ENCODE measurements at places on chromosomes 2 and 18.

DNA sequence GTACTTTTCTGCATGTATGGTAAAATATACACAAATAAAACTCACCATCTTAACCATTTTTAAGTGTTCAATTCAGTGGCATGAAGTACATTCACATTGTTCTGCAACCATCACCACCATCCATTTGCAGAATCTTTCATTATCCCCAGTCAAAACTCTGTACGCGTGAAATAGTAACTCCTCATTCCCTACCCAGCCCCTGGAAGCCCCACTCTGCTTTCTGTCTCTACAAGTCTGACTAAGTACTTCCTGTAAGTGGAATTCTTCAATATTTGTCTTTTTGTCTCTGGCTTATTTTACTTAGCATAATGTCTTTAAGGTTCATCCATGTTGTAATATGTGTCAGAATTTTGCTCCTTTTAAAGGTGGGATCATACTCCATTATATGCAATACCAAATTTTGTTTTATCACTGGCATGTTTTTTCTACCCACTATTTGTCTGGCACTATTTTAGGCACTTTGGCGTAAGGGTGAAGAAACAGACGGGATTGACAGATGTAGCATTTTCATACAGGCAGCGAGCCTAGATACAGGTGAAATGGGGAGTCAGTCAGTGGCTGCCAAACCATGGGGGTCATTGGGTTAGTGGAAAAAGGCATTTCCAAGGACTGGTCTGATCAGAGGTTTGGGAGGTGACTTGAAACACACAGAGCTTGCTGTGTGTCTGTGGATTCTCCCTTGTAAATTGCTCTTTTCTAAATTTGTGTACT, 163.2 kb upstream of the MYCN start:
- no peak for DNase-seq

- DNase-seq = no peak
Observed at GRCh38 chr2:159129824-159130223, 156.7 kb downstream of the WDSUB1 start.

GRCh38 chr2:9805435-9806297, 37.6 kb upstream of the TAF1B start:
- DNase-seq = no peak

GRCh38 chr18:75362435-75362834, 65.1 kb downstream of the SMIM21 start:
- DNase-seq = no peak

DNA sequence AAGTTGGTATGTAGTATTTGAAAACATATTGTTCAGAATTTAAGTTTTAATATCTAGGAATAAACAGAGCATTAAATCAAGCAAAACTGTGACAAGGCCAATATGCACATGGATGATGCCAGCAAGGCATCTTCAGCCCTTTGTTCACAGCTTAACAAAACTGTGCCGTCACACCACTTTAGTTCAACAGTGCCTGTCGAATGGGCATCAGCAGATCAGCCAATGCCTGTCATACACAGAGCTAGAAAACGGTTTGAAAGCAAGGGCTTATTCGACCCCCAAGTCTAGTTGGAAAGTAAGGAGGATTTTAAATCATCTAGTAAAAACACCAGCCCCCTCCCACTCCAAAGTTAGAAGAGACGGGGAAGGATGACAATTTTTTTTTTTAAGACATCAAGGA, 16.7 kb downstream of the ZEB2 start:
- DNase-seq = no peak

DNA sequence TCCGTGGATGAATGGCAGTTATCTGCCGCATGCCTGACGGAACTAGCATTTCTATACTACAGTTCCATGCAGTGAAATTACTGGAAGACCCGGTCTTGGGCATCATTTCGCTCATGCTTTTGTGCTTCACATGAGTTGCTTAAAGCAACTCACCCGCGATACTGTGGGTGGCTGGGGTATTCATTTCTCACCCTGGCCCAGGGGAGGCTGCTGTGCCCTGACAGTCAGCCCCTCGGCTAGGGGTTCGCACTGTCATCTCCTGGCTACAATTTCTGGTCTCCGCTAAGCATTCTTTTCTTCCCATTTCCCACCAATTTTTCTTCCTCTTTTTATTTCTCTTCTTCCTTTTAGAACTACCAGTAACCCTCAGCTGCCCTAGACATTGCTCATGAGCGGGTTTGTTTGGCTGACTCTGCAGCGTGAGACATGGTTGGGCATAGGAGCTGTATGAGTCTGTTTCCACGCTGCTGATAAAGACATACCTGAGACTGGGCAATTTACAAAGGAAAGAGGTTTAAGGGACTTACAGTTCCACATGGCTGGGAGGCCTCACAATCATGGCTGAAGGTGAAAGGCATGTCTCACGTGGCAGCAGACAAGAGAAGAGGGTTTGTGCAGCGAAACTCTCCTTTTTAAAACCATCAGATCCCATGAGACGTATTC, 16.5 kb upstream of the CNDP2 start:
- DNase-seq = no peak

DNA sequence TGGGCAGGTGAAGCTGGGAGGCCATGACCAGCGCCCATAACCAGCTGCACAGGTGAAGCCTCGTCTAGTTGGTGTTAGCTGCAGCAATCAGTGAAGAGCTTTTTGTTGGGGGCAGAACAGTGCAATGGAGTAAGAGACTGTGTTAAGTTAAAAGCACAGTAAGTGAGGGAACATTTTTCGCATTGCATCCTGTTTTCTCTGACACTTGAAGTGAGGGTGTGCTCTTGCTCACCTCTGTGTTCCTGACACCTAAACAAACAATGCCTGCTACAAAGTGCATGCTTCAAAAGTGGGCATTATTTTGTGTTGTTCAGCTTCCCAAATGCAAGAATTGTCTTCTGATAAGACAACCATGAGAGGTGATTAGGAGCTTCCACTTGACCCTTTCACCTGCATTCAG, 324.0 kb upstream of the ACVR2A start:
- DNase-seq = no peak

- no peak for DNase-seq
Observed at GRCh38 chr2:121649149-121649595, at the start of gene CLASP1. Gene CLASP1 (minus strand): TSS chr2:121649462. CDS start chr2:121605895, 43,567 bp downstream.

- no peak for DNase-seq
Observed at GRCh38 chr2:190786404-190787166, 94.0 kb upstream of the GLS start.

- no peak for DNase-seq
Observed at GRCh38 chr2:241033336-241033987, 35.0 kb downstream of the SNED1 start.

DNA sequence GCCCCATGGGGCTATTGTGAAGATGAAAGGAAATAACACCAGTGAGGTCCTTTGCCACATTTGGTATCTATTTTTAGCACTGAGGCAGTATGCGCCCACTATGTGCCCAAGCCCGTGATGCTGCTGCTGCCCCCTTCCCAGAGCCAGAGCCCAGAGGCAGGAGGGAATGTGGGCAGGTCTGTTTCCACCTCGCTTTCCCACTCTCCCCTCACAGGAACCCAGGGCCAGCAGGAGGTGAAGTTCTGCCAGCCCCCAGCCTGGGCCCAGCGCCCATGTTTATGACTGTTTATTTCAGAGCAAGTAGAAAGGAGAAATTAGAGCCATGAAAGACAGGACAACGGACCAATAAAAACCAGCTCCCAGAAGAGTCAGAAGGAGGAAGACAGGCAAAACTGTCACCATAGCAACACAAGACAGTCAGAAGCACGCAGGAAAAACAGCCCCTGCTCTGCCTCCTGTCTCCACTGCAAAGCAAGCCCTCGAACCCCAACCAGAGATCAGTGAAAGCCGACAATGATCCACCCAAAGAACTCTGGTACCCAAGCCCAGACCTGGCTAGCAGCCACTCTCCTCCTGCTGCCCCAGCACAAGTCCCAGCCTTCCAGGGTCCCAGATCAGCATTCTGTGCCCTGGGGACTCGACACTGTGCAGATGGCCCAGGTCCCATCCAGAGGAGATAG, 1.4 kb downstream of the CYRIA start:
- no peak for DNase-seq

DNA sequence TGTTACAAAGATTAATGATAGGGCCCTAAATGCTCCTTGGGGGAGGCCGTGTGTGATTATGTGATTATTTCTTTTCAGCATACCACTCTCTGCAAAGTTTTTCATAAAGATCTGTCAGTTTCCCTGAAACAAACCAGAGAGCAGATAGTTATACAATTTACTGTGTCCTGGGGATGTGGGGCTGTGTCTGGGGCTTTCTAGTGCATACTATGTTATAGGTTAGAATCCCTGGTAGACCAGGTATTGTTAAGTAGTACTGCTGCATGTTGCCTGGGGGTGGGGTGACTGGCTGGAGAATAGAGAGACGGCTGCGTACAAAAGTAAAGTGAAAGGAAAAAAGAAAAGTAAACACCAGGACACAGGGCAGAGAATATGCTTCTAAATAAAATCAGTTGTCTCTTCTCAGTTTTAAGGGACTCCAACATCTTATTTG, 3.3 kb upstream of the CCBE1 start:
- DNase-seq = no peak

DNA sequence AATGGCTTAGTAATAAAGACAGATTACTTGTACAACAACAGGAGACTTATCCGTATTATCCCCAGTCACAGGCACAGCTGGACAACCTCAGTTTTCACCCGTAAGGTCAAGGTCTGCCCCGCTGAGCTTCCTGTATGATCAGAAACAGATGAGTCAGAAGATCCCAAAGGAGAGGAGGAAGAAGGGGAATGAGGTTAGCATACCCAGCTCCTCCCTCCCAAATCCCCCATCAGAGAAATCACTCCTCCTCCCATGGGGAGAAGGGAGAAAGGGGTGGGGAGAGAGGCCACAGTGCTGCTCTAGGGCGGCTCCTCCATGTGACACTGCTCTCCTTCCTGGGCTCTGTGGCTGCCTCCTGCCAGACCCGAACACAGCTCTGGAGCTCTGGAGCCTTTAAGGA, 53.8 kb upstream of the SPTBN1 start:
- no peak for DNase-seq
